CD8-positive, alpha-beta memory T cell (primary cell): ENCODE measurements at places on chromosomes 7 and 10.

GRCh38 chr10:108904163-108904838 is 1019.0 kb downstream of the XPNPEP1 start:
- no peak for DNase-seq

DNA sequence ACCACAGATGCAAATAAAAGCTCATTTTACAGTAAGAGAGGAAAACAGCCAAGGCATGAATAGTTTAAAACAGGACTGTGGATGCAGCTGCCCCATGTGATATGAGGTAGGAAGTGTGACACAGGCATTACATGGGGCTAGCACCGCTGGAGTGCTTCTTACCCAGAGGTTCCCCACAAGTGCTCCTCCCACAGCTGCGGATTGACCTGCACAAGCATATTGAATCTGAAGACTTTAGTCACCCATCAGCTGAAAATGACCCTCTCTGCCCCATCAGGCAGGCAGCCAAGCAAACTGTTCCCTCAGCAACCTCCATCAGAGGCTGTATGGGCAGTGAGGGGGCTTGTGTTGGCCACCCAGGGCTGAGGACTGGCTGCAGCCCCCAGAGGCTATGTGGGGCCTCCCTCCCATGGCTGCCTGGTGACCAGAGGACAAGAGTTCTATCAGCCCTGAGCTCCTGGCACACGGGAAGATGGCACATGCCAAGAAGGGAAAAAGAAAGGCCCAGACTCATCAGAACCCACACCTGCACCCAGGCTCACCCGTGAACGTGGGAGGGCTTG is 98.7 kb downstream of the TCERG1L start:
- DNase-seq, result no peak

GRCh38 chr10:90227217-90227656 is 525.8 kb downstream of the KIF20B start:
- DNase-seq, result no peak

DNA sequence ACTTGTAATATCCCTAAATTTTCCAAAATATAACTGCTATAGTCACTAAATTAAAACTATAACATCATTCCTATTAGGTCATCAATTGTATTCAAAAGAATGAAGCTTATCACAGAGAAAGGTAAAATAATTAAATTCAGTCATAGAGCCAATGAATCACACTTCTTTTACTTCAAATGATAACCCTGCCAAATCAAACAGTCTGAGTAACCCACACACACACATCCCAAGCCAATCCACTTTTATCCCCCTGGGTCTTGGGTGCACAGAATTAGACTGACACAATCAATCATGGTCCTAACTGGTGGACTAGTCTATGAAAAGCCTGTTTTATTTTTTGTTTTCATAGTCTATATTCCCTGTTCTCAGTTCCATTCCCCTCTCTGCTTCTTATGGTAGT is 25.6 kb downstream of the CTNNA3 start:
- no peak for DNase-seq

- no peak for DNase-seq
Observed at GRCh38 chr10:37206132-37206531, 80.7 kb downstream of the ANKRD30A start.
